ENCODE measurements at places on chromosomes 2 and 18.

DNA sequence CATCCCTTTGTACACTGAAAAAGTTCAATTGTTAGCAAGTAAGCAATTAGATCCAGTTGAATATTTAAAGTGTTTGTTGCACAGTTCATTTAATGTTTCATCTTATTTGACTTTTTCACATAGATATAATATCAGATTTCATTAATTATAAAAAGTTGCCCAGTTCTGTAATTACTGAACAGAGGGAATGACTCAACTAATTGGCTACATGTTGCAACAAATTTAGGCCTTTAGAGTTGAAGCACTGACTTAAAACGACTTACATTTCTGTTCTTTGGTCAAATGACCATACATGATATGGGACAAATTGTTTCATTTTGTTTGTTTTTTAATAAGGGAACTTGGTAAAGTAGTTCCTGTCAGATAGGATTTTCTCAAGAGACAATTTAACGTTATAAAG, 68.5 kb upstream of the FAM117B start:
- DNase-seq: no peak

- no peak for DNase-seq
These were observed 26.5 kb downstream of the TET3 start for GRCh38 chr2:74011246-74011645.

GRCh38 chr18:58386780-58387179, 242.1 kb downstream of the ALPK2 start:
- DNase-seq: no peak

DNA sequence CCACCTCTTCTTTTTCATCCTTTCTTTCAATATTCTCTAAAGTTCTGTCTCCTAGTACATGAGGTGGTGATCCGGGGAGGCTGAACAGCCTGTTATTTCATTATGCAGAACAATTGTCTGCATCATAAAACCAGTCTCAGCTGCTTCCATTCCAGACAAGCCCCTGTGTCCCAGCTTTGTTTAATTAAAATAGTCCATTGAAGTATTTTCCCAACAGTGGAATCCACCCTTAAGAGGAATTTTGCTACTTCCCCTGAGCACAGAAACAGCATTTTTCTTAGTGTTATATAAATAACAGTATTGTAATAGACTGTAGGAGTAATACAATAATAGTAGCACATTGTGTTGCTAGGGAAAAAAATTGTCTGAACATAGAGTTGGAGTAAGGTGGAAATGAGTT, 395.4 kb upstream of the TCF4 start:
- DNase-seq: no peak

- no peak for DNase-seq
These were observed 248.8 kb downstream of the MREG start for GRCh38 chr2:215764441-215765048.

DNA sequence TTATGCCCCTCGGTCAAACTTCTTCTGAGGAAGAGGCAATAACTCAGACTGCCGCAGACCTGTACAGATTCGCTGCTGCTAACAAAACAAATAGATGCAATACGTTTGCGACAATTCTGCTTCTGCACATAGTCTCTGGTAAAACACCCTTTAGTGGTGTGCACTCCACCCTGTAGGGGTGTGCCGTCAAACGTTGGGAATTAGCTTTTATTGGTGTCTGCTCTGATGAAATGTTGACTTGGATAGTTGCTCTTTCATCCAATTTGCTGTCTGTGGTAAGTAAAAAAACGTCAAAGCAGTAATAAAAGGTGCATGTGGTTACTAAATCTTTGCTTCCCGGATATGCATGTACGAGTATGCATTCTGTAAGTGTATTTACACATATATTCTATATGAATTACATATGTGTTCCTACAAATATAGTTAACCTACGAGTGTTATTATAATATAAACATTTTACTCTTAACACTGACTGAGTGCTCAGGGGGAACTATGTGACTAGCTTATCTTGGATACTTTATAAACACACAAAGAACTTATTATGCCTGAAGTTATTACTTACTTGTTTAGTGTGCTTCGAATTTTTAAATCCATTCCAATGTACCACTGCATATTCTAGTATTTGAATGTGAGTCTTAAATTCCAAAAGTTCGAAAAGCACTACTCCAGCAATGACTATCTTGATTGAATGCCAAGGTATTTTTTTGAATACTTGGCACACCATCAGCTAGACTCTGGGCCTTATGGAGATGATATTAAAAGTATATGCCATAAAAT, 610.2 kb downstream of the ZEB2 start:
- DNase-seq: no peak

DNA sequence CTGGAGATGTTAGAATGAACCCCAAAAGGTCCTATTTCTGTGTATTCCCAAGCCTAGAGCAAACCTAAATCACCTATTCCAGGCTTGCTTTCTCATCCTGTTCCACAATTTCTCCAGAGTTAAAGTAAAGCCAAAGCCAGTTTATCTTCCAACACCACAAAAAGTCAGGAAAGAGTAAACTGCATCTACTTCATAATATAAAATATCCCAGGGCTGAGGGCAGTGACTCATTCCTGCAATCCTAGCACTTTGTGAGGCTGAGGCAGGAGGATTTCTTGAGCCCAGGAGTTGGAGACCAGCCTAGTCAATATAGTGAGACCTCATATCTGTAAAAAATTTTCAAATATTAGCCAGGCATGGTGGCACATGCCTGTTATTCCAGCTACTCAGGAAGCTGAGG, 241.4 kb downstream of the CDH20 start:
- no peak for DNase-seq

DNA sequence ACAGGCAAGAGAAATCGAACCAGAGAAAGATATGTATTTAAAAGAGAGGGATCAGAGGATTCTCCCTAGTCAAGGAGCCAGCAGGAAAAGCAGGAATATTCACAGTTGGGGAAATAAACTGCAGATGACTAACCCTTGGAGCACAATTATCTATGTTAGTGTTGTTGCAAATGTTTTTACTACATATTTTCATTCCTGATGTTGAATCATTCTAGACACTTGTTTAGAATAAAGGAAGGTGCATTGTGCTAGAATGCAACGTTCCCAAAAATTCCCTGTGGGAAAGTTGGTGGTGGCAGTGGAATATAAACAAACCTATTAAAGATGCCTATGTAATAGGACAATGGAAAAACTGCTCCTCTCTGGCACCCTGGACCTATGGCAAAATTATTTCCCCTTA, 63.3 kb downstream of the DTNA start:
- DNase-seq: no peak

DNA sequence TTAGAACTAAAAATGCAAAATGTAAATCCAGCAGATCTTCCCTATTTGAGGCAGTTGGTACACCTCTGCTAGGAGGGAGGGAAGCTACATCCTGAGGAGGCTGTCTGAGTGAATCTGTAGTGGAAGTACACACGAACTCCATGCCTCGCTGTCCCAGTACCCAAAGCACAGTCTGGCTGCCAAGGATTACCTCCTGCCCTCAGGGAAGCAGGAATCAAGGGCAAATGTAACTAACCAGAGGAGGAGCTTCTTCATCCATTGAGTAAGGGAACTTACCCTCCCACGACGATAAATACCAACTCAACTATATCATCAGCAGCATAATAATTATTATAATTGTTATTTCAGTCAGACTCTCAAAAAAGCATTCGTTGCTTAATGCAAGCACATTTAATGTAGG, 2.1 kb downstream of the DHRS9 start:
- no peak for DNase-seq

- DNase-seq: no peak
These were observed 528.8 kb downstream of the CPS1 start for GRCh38 chr2:211085056-211085680.

DNA sequence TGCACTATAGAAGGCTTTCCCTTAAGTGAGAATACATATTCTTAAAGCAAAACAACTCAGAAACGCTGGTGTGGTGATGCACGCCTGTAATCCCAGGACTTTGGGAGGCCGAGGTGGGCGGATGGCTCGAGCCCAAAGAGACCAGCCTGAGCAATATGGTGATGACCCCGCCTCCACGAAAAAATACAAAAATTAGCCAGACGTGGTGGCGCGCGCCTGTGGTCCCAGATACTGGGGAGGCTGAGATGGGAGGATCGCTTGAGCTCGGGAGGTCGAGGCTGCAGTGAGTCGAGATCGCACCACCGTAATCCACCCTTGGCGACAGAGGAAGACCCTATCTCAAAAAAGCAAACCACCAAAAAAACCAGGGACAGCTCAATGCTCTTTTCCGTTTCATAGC, 750 bp upstream of the CCDC150 start:
- no peak for DNase-seq

DNA sequence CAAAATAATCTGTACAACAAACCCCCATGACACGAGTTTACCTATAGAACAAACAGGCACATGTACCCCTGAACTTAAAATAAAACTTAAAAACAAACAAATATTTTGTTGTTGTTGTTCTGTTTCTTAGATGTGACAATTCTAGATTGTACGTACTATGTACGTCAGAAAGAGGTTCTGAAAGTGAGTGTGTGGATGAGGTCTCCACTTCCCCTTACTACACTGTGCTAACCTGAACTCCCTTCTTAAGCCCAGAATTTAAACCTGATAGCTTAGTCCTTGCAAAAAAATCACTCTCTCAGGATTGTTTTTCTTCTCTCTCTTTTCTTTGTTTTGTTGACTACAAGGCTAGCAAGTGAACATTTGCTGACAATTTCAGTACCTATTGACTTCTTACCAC, 581.6 kb downstream of the LRRTM4 start:
- no peak for DNase-seq

All from hematopoietic multipotent progenitor cell treated with erythropoietin and hydrocortisone succinate and interleukin-3 and kit ligand, for 17 days (in vitro differentiated cells).